ENCODE measurements at places on chromosomes 16 and 17.

DNA sequence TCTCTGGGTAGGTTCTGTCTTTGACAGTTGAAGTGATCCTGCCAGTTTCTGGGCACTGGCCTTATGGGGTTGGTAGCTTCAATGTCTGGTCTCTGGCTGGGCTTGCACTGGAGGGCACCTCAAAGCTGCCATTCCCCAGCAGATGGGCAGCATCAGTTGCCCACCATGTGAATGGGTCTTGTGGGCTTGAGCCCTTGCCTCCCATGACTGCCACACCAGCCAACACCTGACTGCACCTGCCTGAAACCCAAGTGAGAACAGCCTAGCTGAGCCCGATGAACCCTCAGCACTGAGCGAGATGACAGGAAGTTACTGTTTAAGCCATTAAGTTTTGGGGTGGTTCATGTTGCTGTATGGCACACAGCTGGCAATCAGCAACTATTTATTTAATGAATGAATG, 69.1 kb upstream of the AXIN2 start:
- no peak for DNase-seq

DNA sequence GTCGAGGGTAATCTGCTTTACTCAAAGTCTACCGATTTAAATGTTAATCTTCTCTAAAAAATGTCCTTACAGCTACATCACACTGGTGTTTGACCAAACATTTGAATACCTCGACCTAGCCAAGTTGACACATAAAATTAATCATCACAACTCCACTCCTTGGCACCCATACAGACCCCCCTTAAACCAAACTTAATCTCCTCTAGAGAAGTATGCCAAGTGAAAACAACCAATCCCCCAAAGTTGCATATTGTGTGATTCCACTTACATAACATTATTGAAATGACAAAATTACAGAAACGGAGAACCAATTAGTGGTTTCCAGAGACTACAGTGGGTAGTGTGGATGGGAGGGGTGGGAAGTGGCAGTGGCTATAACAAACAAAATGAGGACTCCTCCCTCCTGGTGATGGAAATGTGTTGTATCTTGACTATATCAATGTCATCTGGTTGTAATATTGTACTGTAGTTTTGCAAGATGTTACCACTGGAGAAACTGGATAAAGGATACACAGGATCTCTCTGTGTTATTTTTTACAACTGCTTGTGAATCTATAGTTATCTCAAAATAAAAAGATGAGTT, 39.4 kb downstream of the CAPNS2 start:
- DNase-seq: no peak

DNA sequence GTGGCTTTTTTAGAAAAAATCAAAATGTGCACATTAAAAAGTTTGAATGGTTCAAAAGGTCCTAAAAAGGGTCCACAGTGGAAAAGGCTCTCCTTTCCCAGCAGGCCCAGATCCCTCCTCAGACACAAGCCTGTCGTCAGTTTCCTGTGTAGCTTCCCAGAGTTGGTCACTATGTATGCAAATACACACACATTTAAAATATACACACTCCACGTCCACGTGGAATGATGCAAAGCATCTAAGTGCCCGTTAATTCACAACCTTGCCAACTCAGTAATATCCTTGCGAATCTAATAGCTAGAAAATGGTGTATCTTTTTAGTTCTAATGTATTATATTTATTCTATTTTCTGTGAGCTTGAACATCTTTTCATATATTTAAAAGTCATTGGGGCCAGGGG, 17.7 kb downstream of the NLRC5 start:
- DNase-seq: no peak

DNA sequence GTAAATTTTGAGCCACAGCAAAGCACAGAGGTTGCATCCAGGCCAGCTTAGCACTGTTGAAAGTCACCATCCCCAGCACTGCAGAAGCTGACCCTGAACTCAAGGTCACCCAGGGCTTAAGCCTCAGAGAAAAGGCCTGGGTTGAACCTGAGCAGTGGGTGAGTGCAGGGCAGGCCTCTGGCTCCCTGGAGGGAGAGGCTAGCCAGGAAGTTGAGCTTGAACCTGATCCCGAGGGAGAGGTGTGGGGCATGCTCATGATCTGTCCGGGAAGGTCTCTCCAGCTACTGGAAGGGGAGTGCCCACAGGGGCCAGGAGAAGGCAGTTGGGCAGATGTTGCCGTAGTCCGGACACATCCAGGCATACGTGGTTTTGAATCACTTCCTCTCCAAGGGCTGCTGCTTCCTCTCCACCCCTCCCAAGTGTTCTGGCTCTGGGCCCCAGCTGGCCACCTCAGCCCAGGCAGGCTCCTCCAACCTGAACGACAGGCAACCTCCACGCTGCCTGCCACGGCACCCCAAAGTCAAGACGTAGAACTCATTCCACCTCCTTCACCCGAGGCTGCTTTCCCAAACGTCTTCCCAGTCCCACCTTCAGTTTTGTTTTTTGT, 18.4 kb downstream of the CARHSP1 start:
- DNase-seq: no peak

DNA sequence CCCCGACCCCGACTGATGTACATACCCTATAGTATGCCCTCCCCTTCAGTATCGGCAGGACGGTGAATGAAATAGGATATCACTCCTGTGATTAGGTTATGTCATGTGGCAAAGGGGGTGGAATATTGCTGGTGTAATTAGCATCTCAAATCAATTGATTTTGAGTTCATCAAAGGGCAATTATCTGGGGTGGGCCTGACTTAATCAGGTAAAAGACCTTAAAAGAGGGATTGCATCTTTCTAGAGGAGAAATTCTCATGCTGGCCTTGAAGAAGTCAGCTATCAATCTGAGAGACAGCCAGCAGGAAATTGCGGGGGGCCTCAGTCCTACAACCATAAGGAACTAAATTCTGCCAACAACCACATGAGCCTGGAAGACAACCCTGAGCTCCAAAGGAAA, 10.3 kb downstream of the TRIM25 start:
- DNase-seq: no peak

DNA sequence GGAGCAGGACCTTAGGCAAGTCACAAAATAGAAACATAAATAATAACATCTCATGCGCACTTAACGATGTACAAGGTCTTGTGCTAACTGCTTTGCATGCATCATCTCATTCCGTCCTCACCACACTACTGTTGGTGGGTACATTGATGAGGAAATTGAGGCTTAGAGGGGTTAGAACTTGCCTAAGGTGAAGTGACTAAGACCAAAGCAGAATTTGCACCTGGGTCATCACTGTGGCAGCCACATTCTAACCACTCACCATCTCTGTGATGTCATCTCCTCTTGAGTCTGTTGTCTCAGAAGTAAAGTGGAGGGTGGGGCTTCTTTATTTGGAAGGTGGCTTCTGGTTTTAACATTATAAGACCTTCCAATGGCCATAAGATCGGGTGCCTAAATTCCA, 20.4 kb upstream of the TRIM25 start:
- no peak for DNase-seq

DNA sequence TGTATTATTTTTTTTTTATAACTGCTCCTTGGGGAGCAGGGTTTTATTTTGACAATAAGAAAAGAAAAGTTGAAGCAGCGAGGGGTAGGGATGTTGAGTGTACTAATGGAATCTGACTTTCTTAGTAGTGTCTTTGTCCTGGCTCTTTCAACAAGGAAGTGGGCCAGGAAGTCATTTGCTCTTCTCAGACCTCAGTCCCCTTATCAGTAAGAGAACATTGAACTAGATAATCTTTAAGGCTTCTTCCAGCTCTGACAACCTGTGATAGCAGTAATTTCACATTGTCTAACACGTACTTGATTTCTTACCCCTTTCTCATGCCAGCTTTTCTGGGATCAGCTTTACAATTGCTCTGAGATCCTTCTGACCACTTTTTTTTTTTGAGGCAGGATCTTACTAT, 8.3 kb downstream of the LIG3 start:
- no peak for DNase-seq

GRCh38 chr16:28101533-28101890, 38.0 kb upstream of the GSG1L start:
- no peak for DNase-seq

GRCh38 chr17:9151091-9151490, 129.8 kb downstream of the NTN1 start:
- no peak for DNase-seq

DNA sequence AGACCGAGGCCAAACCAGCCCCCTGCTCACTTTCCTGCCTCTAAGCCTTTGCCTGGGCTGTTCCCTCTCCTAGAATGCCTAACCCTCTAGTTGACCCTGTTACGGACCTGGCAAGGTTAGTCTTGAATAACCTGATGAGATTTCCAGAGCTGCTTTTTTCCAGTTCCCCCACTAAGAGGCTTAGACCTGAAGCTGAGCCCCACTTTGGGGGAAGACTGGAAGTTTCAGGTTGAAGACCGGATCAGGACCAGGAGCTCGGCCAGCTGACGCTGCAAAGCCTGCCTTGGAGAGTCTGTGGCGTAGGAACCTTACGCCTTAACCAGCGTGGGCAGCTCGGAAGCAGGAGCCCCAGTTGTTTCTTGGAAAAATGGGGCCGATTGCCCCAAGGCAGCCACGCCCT, 129.8 kb downstream of the OR1D5 start:
- DNase-seq: no peak

- no peak for DNase-seq
These were observed 773 bp downstream of the BLTP2 start for GRCh38 chr17:28643983-28644786.

GRCh38 chr17:78290721-78291120, 59.3 kb downstream of the TMEM235 start:
- no peak for DNase-seq

DNA sequence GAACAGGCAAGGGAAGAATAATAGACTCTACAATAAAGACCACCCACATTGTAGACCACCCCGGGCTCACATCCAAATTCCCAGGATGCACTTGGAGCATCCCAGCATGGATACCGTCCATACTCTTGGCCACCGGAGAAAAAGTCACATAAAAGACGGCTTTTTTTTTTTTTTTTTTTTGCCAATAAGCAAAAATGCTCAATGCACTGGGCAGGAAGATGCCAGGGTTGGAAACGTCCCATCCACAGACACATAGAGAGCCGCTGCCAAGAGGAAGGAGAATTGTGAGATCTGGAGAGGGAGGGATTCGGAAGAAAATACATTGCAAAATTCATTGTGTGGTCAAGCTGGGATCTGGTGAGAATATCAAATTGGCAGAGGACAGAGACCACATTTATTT, 286.7 kb downstream of the XYLT1 start:
- no peak for DNase-seq

- DNase-seq: no peak
These were observed 159.8 kb downstream of the COPRS start for GRCh38 chr17:31699281-31699680.

GRCh38 chr16:89370081-89370511, 120.3 kb downstream of the ANKRD11 start:
- DNase-seq: no peak

GRCh38 chr17:18866866-18867813, 9.2 kb downstream of the PRPSAP2 start:
- no peak for DNase-seq

GRCh38 chr16:10992112-10992511, 47.7 kb downstream of the CLEC16A start:
- no peak for DNase-seq

DNA sequence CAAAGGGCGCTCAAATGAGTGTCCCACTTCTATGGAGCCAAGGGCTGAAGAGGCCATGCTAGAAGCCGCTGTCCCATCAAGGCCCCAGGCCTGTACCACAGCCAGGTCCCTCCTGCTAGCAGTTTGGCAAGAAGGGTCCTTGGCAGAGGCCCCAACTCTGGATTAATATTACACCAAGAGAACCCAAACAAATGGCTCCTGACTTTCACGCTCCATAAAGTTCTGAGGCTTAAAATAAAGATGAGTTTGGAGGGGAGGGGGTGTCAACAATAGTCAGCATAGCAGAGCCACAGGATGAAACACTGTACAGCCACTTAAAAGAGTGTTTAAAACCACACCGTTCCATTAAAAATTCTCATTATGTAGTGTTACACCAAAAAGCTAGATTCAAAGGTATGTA, 30.5 kb downstream of the CUEDC1 start:
- no peak for DNase-seq

DNA sequence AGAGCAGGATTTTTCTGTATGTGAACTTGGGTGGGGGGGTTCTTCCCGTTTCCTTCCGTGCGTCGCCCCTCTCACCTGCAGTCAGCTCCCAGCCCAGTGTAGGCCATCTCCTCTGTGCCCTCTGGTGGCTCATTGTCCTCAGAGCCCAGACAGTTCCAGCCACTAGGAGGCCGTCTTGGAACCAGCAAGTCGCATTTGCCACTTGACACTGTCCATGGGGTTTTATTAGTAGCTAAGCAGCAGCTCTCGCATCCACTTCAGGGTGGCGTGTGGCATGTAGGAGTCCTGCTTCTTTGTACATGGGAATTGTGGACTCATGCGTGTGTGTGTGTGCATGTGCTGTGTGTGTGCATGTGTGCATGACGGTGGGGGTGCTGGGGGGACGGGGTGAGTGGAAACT, 74.0 kb downstream of the SEC14L1 start:
- no peak for DNase-seq

DNA sequence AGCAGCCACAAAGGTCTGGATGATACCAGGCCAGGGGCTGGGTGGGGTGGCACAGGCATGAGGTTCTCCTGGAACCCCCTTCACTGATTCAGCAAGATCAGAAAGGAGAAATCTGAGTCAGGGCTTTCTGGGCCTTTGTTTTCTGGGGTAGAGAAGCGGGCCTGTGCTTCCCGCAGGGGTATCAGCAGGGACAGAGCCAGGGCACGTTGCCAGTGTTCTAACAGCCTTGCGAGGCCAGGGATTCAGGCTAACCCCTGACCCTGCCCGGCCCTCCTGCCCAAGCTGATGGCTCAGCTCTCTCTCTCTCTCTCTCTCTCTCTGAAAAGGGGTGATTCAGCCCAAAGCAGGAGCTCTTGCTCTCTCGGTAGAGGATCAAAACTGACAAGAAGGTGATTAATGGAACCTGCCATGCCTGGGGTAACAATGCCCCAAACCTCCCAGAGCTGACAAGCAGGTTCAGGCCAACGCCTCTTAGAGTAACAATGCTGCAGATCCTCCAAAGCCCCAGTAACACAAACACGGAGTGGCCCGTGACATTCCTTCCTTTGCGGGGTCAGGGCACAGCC, 2.0 kb upstream of the KRT13 start:
- no peak for DNase-seq

DNA sequence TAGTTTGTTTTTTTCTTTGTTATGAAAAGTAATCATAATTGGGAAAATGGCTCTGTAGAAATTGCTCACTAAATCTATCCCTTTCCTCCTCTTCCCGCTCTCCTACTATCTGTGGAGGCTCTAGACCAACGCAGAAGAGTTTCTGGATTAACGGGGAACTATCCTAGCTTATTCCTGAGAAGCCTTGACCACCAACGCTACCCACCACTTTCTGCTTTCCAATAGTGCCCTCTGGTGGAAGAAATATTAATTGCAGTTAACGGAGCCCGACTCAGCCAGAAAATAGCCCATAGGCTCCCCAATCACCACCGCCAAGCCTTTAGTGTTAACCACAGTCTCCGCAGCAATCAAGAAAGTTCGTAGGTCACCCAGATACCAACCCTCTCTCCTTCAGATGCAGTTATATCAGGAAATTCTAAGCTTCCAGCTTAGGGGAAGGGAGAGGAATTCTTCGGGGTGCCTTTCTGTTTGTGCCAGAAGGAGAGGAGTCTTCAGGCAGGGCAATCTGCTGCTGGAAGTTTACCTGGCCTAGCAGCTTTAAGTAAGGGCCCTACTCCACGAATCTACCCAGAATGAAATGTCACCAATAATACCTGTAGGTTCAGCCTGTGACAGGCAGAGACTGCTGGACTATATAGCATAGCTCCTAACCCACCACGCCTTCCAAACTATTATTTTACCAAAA, 23.0 kb upstream of the NSRP1 start:
- peak; percentile 4 for DNase-seq

Measured in stimulated activated CD4-positive, alpha-beta T cell treated with anti-CD3 and anti-CD28 coated beads, Interleukin-1b, Interleukin-23, amount 100 ng/mL, for 1 hour (primary cell).